AG09319 (cell line): ENCODE measurements at places on chromosomes 1 and 21.

- peak; percentile 36 for DNase-seq
Observed at GRCh38 chr1:97384294-97384968, 536.4 kb downstream of the DPYD start.

GRCh38 chr1:54096227-54096876, 42.9 kb downstream of the TCEANC2 start:
- DNase-seq: no peak

- DNase-seq: no peak
Observed at GRCh38 chr1:41110736-41111135, 89.2 kb upstream of the SLFNL1 start.

DNA sequence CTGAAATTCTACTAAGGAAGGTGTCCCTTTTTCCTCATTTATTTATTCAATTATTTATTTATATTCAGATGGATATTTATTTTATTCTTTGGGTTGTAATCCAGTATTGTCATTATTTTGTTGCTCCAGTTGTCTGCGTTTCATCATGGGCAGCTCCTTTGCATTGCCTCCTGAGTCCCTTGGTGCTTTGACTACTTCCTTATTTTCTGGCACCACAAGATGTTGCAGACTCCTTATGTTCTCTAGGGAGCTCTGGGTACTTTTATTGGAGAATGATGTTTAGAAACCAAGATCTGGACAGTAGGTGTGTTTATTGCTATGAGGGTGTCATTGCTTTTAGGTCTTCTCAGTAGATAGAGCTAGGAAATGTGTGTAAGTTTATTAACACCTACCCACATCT, 59.9 kb upstream of the ERRFI1 start:
- no peak for DNase-seq

DNA sequence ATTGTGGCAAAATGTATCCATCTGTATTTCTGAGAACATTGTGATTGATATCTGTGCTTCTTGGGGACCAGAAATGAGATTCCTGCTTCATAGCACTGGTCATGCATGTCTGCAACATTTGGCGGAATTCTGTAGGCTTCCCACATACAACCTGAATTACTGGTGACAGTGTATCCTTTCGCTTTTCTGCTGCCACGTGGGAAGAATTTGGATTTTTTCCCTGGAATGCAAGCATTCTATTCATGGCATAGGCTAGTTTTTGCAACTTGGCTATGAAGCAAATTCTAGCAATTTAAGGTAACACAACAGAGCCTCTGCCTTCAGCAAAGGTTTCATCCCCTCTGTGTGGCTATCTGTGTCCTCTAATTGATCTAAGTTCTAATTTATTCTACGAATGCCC, 85.9 kb downstream of the BCAR3 start:
- no peak for DNase-seq

DNA sequence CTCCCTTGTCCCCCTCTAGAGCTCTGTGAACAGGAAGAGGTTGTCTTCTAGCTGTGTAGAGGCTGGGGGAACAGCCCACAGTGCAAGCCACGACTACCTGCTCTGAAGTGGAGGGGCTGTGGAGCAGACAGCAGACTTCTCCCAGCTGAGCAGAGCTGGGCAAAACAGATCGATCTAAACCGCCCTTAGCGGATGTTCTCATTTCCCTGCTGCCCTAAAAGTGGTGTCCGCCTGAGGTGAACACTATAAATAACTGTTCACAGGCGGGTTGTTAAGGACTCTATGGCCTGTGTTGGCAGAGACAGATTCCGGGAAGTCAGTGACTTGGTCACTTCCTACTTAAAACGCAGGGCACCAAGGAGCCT, 203.2 kb downstream of the RHOU start:
- DNase-seq: no peak

GRCh38 chr1:28378906-28379305, 9.4 kb downstream of the PHACTR4 start:
- no peak for DNase-seq

DNA sequence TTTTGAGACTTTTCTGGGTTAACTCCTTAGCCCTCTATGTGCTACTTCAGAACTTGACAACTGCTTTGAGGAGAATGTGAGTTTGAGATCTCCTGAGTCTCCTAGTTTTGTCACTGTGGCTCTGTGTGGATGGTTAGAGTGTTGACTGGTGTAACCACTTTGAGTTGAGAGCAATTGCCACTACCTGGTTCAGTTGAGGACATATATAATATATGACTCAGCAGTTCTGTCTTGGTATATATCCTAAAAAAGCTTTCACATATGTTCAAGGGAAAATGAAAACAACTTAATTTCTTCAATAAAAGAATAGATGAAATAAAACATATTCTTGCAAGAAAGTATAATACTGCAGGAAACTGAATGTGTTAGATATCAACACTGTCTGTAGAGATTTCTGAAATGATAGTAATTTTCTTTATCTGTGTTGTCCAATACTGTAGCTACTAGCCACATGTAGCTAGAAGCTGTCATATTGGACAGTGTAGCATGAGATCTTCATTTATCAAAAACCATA, 96.7 kb upstream of the QSOX1 start:
- no peak for DNase-seq

- no peak for DNase-seq
Observed at GRCh38 chr21:16407403-16408240, 677.8 kb downstream of the USP25 start.

GRCh38 chr21:42406866-42407265, 3.2 kb downstream of the UBASH3A start:
- no peak for DNase-seq

DNA sequence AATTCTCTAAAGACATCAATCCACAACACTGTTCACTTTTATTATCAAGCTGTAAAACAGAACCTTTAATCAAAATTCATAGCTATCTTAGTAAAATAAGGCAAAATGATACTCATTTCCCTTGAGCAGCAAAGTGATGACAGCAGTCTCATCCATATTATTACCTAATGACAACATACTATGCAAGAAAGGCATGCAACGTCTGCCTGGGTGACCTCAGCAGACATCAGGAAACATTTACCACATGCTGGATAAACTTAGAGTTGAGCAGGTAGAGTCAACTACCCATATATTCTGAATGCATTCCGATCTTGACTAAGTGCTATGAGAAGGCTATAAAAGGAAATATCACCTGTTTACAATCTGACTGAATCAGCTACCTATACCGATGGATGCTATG, 145.1 kb downstream of the SIPA1L2 start:
- DNase-seq: no peak

DNA sequence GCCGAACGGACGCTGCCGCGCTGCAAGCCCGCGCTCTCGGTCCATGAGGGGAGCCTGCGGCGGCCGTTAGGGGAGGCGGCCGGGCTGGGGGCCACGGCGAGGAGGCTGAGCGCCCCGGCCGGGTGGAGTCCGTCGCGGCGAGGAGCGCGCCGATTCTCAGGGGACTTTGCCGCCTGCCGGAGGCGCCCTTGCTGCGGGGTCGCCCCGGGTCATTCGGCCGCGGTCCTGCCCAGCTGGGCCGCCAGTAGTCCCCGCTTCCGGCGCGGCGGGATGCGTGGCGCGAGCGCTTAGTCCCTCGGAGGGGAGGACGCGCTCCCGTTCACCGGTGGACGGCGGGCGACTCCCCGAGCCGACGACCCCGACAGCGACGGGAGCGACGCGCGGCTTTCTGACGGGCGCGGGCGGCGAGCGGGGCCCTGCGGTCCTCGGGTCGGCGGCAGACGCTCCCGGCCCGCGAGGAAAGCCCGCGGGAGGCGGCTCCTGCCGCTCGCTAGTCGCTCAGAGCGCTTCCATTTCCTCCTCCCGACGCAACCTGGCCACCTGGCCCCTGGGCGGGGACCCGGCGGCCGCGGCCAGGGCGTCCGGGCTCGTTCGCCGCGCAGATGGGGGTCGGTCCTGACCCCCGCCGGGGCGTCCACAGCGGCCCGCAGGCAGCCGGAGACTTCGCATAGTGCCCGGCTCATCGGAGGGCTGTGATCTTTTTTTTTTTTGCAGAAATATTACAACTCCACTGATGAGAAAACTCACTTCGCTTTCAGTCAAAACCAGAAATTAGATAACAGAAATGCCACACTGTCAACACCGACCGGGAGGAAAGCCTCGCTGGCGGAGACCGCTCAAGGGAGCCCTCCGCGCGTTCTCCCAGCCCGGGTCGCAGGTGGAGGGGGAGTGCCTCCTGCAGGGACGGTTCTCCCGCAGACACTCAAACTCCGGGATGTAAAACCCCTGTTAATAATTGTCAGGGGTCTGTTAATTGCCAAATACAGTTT, 641 bp upstream of the ZBTB21 start:
- DNase-seq: no peak

- no peak for DNase-seq
Observed at GRCh38 chr1:104636581-104636980, 886.9 kb downstream of the AMY1C start.

- no peak for DNase-seq
Observed at GRCh38 chr1:55640708-55641473, 425.7 kb upstream of the USP24 start.

- peak; percentile 98 for DNase-seq
Observed at GRCh38 chr1:54850737-54851136, 36.3 kb downstream of the DHCR24 start.

- DNase-seq: no peak
Observed at GRCh38 chr21:33945652-33946270, 30.2 kb upstream of the ATP5PO start.

- DNase-seq: peak; percentile 53
Observed at GRCh38 chr1:19804831-19805251, 5.1 kb upstream of the TMCO4 start.

- DNase-seq: no peak
Observed at GRCh38 chr1:164701189-164701761, 142.3 kb downstream of the PBX1 start.

DNA sequence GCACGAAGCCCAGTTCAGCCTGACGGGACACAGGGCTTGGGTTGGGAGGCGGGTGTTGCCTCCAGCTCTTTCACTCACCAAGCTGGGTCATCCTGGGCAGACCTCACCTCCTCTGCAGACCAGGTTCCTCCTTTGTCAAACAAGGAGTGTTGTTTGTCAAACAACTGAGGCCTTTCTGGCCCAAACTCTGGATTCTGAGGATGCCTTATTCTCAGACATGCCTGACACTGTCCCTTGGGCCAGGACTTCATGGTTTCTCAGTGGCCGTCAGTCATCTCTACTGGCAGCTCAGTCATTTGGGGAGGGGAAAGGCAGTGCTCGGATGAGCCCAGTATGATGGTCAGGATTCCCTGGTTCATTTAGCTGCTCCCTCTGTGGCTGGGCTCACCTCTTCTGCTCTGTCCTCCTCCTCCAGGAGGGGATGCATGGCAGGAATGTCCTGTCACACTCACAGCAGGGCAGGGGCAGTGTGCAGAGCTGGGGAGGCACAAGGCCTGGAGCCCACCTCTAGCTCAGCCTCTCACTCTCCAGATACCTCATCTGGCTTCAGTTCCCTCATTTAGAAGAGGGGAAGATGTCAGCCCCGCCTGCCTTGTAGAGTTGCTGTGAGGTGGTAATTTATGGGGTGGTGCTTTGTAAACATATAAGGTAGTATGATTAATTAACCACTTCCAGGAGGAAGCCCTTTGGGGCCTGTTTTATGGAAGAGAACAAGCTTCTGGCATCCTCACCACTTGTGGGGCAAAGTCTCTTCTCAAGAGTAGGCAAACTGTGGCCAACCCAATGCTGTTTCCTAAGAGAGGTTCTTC, 20.6 kb downstream of the SLC2A1 start:
- no peak for DNase-seq

GRCh38 chr1:118809586-118809985, 178.6 kb downstream of the TBX15 start:
- DNase-seq: no peak

- no peak for DNase-seq
Observed at GRCh38 chr1:19055701-19056100, 99.2 kb upstream of the IFFO2 start.

GRCh38 chr1:183622884-183623785, 12.4 kb downstream of the ARPC5 start:
- DNase-seq: no peak

DNA sequence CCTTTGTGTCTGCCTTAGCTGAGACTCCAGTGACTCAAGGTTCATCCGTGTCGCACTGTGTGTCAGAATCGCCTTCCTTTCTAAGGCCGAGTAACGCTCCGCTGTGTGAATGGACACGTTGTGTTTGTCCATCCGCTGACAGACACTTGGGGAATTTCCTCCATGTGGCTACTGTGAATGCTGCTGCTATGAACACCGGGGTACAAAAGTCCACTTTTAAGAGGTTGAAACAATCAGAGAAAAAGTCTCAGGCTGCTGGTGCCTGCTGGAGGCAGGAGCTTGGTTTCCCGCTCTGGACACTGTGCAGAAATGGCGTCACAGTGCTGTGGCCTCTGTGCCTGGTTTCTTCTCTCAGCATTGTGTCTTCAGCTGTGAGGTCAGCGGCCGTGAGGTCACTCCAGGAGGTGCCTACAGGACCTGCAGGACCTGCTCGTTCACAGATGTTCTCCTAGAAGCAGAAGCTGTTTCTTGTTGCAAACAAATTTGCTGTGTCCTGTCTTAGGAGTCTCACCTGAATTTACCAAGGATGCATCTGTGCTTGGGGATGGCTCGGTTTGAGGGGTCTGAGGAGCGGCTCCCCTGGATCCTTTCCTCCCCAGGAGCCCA, 34.2 kb downstream of the KRTAP10-1 start:
- no peak for DNase-seq

DNA sequence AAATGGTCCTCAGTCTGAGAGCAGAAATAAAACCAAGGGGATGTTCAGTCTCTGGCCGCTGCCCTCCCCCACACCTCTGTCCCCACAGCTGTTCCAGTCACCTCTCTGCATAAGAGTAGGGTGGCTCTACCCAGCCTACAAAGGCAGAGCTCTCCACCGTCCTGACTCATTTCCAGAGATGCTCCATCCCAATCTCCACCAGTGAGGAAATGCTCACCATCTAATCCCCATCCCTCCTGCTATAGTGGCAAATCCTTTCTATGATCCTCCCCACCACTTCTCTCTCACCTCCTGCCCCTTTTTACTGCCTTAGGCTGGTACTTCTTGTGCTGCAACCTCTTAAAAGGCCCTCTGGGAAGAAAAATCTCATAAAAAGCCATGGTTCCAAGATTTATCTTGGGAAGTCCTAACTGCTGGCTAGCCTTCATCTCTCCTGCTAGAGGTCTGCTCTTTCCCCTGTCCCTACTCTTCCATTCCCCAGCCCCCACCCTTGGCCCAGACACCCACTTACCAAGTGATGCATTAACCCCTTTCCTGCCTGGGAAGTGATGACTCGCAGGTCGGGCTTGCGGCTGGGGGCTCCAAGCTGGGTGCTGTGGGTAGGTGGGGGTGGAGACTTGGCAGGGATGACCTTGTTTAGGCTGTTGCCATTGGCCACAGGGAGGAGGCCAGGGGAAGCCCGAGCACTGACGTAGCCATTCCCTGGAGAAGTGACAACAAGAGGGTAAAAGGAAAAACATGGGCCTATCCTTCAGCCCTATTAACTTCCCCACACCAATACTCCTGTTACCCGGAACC, 23.9 kb downstream of the MEF2D start:
- DNase-seq: peak; percentile 24

DNA sequence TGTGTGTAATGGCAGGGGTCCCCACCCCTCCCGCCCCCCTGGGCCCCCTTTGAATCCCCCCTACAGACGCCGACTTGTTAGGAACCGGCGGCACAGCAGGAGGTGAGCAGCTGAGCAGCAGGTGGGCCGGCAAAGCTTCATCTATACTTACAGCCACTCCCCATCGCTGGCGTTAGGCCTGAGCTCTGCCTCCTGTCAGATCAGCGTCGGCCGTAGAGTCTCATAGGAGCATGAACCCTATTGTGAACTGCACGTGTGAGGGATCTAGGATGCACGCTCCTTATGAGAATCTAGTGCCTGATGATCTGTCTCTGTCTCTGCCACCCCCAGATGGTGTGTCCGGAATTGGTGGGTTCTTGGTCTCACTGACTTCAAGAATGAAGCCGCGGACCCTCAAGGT, 14.9 kb upstream of the VPS26C start:
- no peak for DNase-seq

GRCh38 chr1:226903819-226904716, 33.7 kb downstream of the PSEN2 start:
- DNase-seq: peak; percentile 39
